ENCODE measurements at places on chromosomes 7 and 10. TPM values are rescaled to one million over a fixed set of nuclear protein-coding genes. Genes with fewer than 3 reads are reported as not detected.

VENTX gene
- total RNA-seq, result 2.0 TPM

PTF1A gene
- not detected for total RNA-seq

WAPL gene
- total RNA-seq, result 72.5 TPM

GIMAP4 gene
- total RNA-seq, result 47.9 TPM

PRRT4 gene
- 0.10 TPM for total RNA-seq
